ENCODE measurements at places on chromosomes 12 and 14.

- peak overlapping the region; percentile 18 for H3K27ac ChIP-seq
- peaks cover 53% of the 10 kb centered on the region for H3K4me1 ChIP-seq
- H3K36me3 ChIP-seq: peaks cover 17% of the 10 kb centered on the region
- no peak for DNase-seq
Observed at GRCh38 chr12:45232146-45232755, 16.4 kb downstream of the ANO6 start.

GRCh38 chr14:29102266-29102665, 335.7 kb downstream of the FOXG1 start:
- H3K27me3 ChIP-seq: no peaks in the 10 kb centered on the region
- DNase-seq: no peak
- H3K4me1 ChIP-seq: no peaks in the 10 kb centered on the region
- H3K27ac ChIP-seq: no peak overlapping the region
- H3K36me3 ChIP-seq: no peaks in the 10 kb centered on the region
- no peak overlapping the region for H3K4me3 ChIP-seq

DNA sequence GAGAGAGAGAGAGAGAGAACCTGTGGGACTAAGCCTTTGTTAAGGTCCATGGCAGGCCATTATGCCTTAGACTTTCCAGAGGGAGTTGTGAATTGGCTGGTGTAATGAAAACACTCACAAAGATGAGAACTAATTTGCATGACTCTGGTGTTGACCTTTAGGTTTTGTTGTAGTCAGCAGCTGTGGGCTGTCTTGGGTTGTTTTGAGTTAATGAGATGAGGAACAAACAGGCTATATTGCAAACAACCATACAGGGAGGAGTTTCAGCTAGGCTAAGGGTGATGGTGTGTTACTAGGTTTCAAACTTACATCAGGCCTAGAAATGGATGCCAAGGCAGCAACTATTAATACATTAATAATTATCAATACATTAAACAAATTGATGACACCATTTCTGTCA, 26.3 kb downstream of the ATXN7L3B start:
- H3K27me3 ChIP-seq: peaks cover 2% of the 10 kb centered on the region
- DNase-seq: no peak
- no peak overlapping the region for H3K4me3 ChIP-seq
- H3K4me1 ChIP-seq: no peaks in the 10 kb centered on the region
- H3K27ac ChIP-seq: no peak overlapping the region

GRCh38 chr12:124510301-124510970, 57.0 kb downstream of the NCOR2 start:
- H3K4me1 ChIP-seq: peaks cover 2% of the 10 kb centered on the region
- no peaks in the 10 kb centered on the region for H3K27me3 ChIP-seq
- no peak overlapping the region for H3K27ac ChIP-seq
- DNase-seq: no peak

- no peak for DNase-seq
- H3K4me3 ChIP-seq: no peak overlapping the region
- H3K27ac ChIP-seq: no peak overlapping the region
- no peaks in the 10 kb centered on the region for H3K36me3 ChIP-seq
- peaks cover 2% of the 10 kb centered on the region for H3K4me1 ChIP-seq
Observed at GRCh38 chr14:102941419-102942011, 19.1 kb downstream of the AMN start.

DNA sequence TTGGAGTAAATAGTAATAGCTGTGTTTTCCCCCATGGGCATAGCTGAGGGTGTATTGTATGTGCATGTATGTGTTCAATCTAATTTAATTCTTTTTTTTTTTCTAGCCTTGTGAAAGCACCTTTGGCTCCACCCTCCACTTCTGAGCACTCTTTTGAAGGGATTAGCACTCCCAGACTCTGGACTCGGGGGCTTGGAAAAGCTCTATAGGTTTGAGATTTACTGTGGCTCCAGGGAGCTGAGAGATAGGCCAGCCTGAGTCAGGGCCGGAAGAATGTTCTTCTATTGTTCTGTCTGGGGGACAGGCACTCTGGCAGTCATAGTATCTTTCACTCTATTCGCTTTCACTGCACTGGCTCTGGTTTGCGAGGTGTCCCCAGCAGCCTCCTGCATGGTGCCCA, 540.0 kb upstream of the TBX3 start:
- H3K4me1 ChIP-seq: no peaks in the 10 kb centered on the region
- no peaks in the 10 kb centered on the region for H3K36me3 ChIP-seq
- H3K27ac ChIP-seq: no peak overlapping the region
- no peaks in the 10 kb centered on the region for H3K27me3 ChIP-seq
- DNase-seq: no peak
- no peak overlapping the region for H3K4me3 ChIP-seq

GRCh38 chr12:54988402-54989054, 4.0 kb upstream of the TESPA1 start:
- H3K4me1 ChIP-seq: peaks cover 71% of the 10 kb centered on the region
- H3K27me3 ChIP-seq: no peaks in the 10 kb centered on the region
- H3K27ac ChIP-seq: peak overlapping the region; percentile 48
- H3K36me3 ChIP-seq: peaks cover 24% of the 10 kb centered on the region
- no peak for DNase-seq
- no peak overlapping the region for H3K4me3 ChIP-seq

- H3K27ac ChIP-seq: no peak overlapping the region
- no peaks in the 10 kb centered on the region for H3K36me3 ChIP-seq
- peaks cover 18% of the 10 kb centered on the region for H3K27me3 ChIP-seq
- DNase-seq: no peak
- H3K4me3 ChIP-seq: no peak overlapping the region
Observed at GRCh38 chr14:96205978-96206360, 1.3 kb downstream of the BDKRB2 start.
